ENCODE measurements at places on chromosomes 12 and 14. TPM values are rescaled to one million over a fixed set of nuclear protein-coding genes. Genes with fewer than 3 reads are reported as not detected.
A peak's percentile ranks its signal among the peaks of the same experiment; 100 is the strongest.

The SYT1 gene
- 6.3 TPM for total RNA-seq

The TC2N gene
- 40.0 TPM for total RNA-seq

The CLEC9A gene
- total RNA-seq: not detected

The C14orf180 gene
- total RNA-seq: not detected

The CPM gene
- total RNA-seq: 0.64 TPM

DNA sequence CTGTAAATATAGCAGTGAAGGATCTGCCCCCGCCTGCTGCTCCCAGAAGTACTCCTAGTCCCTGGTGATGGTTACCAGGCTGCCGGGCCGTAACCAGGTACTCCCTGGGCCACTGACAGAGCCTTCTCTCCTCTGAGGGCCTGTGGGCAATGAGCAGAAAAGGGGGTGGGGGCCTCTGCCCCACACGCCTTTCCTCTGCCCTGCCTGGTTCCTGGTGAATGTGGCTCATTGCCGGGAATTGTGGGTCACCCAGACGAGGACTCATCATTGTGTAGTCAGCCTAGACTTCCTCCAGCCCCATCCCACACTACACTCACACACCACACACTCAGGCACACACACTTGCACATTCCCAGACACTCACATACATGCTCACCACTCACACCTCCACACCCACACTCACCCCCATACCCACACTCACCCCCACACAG lies 35.7 kb upstream of the ACTN1 start:
- DNase-seq: no peak

- DNase-seq: no peak
Measured at GRCh38 chr14:74035556-74035955, 16.4 kb downstream of the BBOF1 start.

- DNase-seq: no peak
Measured at GRCh38 chr12:123131879-123132402, 18.9 kb downstream of the PITPNM2 start.

- no peak for DNase-seq
Measured at GRCh38 chr12:83470749-83471148, 784.0 kb downstream of the TMTC2 start.

DNA sequence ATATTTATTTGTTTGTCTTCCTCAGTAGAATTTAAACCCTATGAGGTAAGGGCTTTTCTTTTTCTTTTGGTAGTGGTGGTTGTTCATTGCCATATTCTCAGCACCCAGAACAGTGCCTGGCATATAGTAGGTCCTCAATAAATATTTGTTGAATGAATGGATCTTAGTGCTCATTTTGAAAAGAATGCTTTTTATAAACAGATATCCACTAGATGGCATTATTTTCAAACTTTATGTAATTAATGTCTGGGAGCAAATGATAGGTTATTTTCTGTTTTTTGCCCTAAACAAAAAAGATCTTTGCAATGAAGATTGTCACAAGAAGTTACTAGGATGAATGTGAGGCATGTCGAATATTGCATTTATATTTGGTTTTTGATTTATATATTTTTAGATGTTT lies 64.1 kb downstream of the RAD51B start:
- peak; percentile 36 for DNase-seq

- no peak for DNase-seq
Measured at GRCh38 chr12:15859116-15859515, 23.1 kb upstream of the STRAP start.

- DNase-seq: no peak
Measured at GRCh38 chr12:95014554-95014953, 11.1 kb upstream of the NDUFA12 start.
